ENCODE measurements at places on chromosomes 3 and 15. TPM values are rescaled to one million over a fixed set of nuclear protein-coding genes. Genes with fewer than 3 reads are reported as not detected.

The WWTR1 gene
- total RNA-seq, result 44.2 TPM

The DUOXA2 gene
- not detected for total RNA-seq

The CKMT1B gene
- not detected for total RNA-seq

The ACTC1 gene
- total RNA-seq, result not detected

The FANCD2OS gene
- total RNA-seq, result not detected

The GATA2 gene
- total RNA-seq, result 8.1 TPM

The DPPA4 gene
- not detected for total RNA-seq

The FOXB1 gene
- total RNA-seq, result not detected

The FAM107A gene
- 7.0 TPM for total RNA-seq
